ENCODE measurements at places on chromosomes 1 and 21. TPM values are rescaled to one million over a fixed set of nuclear protein-coding genes. Genes with fewer than 3 reads are reported as not detected.
A peak's percentile ranks its signal among the peaks of the same experiment; 100 is the strongest.

Gene CELA2B
- total RNA-seq = not detected

Gene TNFRSF25
- total RNA-seq = 9.3 TPM

Gene OR10T2
- total RNA-seq = not detected

Gene LRRC8B
- 29.2 TPM for total RNA-seq

Gene CYP2J2
- total RNA-seq = 2.1 TPM

Gene FCRL5
- total RNA-seq = 1.0 TPM

Gene GPBP1L1
- total RNA-seq = 126 TPM

Gene KCNK2
- 1.2 TPM for total RNA-seq

- no peaks in the 10 kb centered on the region for H3K36me3 ChIP-seq
- peak overlapping the region; percentile 72 for H3K4me3 ChIP-seq
- peaks cover 5% of the 10 kb centered on the region for H3K4me1 ChIP-seq
- DNase-seq = no peak
Observed at GRCh38 chr1:40710581-40711315, 19.2 kb downstream of the NFYC start.

GRCh38 chr1:221315330-221315729 is 426.6 kb downstream of the DUSP10 start:
- no peaks in the 10 kb centered on the region for H3K27me3 ChIP-seq
- H3K4me1 ChIP-seq = no peaks in the 10 kb centered on the region
- H3K36me3 ChIP-seq = no peaks in the 10 kb centered on the region
- DNase-seq = no peak
- no peak overlapping the region for H3K4me3 ChIP-seq
- H3K27ac ChIP-seq = no peak overlapping the region

DNA sequence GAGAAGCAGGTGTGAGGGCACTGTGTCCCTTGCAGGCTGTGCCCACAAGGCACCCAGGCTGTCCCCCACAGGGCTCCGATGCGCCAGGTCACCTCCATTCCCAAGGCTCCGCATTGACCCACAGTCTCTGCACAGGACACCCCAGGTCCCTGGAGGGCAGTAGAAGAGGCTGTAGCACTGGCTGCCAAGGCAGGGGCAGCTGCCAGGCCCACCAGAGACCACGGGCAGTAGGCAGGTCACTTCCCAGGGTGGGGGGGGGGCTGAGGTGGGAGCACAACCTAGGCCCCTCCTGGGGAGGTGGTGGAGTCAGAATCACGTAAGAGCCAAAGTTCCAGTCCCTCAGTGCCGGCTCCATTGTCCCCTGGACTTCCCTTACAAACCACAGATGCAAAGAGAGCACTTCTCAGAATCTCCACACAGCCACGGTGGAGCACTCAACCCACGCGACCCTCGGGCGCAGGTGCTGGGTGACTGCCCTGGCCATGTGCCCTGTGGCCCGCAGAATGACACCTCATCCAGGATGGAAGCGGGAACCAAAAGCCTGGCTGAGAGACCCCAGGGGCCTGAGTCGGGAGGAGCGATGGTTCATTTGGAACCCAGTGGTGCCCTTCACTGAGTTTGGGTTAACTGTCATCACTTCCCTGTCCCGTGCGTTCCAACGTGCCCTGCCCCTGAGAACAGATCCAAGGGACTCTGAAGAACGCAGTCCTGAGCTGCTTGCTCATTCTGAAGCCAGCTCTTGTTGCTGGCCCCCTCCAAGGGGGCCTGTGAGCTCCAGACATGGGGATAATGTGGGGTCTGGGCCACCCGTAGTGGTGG is 69.7 kb upstream of the PDE9A start:
- H3K4me1 ChIP-seq = no peaks in the 10 kb centered on the region
- H3K4me3 ChIP-seq = no peak overlapping the region
- no peaks in the 10 kb centered on the region for H3K27me3 ChIP-seq
- H3K27ac ChIP-seq = no peak overlapping the region
- DNase-seq = no peak
- no peaks in the 10 kb centered on the region for H3K36me3 ChIP-seq

DNA sequence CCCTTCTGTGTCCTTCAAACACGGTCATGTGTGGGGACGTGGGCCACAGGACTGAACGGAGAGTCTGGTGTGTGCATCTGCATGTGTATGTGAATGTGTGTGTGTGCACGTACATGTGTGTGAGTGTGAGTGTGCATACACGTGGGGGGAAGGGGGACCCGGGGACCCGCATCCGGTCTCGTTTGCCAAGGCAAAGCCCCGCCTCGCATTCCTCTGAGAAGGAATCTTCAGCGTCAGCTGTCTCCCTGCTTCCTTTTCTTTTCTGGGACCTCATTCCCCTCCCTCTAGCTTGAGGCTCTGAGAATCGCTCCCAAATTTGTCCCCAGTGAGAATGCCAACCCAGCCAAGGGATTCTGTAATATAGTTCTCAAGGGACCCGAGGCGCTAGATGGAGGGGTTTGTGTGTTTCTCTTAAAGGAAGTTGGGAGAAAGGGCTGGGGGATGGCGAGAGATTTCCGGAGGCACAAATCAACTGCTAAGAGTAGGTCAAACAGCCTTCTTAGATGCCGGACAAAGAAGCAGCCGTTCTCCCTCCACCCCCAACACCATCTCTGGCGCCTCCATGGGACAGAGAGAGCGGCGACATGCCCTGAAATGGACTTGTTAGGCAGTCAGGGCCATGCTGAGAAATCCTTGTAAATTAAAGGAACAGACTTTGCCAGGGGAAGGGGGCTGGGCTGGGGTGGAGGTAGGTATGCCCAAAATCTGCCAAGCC is 6.6 kb downstream of the IFFO2 start:
- no peak for DNase-seq
- no peaks in the 10 kb centered on the region for H3K27me3 ChIP-seq
- peaks cover 16% of the 10 kb centered on the region for H3K4me1 ChIP-seq
- peak overlapping the region; percentile 30 for H3K27ac ChIP-seq
- H3K36me3 ChIP-seq = no peaks in the 10 kb centered on the region

DNA sequence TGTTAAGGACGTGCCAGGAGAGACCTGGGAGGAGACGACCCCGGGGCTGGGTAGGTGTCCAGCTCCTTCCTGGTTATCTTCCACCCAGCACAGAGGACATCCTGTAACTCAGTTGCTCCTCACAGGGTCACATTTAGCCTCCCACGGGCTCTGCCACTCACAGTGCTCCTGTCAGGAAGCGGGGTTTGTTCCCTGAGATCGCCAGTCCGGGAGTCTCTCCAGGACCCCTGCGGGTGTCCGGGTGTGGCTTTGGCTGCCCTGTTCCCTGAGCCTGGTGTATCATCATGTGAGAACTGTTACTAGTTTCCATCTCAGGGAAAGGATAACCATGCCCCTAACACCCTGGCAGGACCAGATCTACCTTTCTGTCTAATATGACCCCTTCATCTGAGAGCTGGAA is 158.2 kb upstream of the RUNX1 start:
- peaks cover 2% of the 10 kb centered on the region for H3K4me1 ChIP-seq
- no peaks in the 10 kb centered on the region for H3K27me3 ChIP-seq
- no peak for DNase-seq
- no peak overlapping the region for H3K4me3 ChIP-seq
- H3K36me3 ChIP-seq = no peaks in the 10 kb centered on the region

DNA sequence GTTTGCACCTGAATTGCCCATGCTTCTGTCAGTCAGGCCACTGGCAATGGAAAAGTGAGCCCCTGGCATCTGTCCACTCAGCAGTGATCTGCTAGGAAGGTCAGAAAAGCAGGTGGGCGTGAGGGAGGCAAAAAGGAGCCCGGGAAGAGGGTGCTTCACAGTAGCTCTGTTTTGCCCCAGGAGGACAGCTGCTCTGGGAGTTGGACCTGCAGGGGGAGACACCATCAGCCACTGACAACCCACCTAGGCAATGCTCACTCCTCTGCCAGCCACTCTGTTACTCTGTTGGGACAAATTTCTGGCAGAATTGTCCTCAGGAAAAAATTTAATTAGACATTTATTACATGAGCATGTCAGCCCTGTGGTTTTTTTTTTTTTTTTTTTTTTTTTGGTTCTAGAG is 146.4 kb downstream of the LRIG2 start:
- no peak overlapping the region for H3K4me3 ChIP-seq
- DNase-seq = no peak
- H3K27me3 ChIP-seq = no peaks in the 10 kb centered on the region
- H3K36me3 ChIP-seq = no peaks in the 10 kb centered on the region
- no peaks in the 10 kb centered on the region for H3K4me1 ChIP-seq
- H3K27ac ChIP-seq = no peak overlapping the region

DNA sequence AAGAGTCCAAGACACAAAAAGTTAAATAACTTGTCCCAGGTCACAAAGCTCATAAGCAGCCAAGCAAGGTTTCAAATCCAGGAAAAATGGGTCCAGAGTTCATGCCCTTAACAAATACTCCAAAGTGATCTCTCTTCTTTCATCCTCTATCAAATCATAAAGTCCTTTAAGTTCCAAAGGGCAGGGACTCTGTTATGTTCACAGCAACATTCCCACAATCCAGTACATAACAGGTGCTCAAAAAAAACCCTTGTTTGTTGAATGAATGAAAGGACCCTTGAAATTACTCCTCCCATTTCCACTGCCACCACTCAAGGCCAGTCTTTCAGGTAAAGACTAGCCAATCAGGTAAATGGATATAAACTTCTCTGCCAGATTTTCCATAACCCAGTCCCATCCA is 2.7 kb downstream of the ABL2 start:
- no peak overlapping the region for H3K4me3 ChIP-seq
- peaks cover 11% of the 10 kb centered on the region for H3K36me3 ChIP-seq
- no peaks in the 10 kb centered on the region for H3K27me3 ChIP-seq
- no peak overlapping the region for H3K27ac ChIP-seq

- no peaks in the 10 kb centered on the region for H3K36me3 ChIP-seq
- H3K4me1 ChIP-seq = no peaks in the 10 kb centered on the region
- H3K27me3 ChIP-seq = no peaks in the 10 kb centered on the region
- no peak for DNase-seq
- no peak overlapping the region for H3K27ac ChIP-seq
Observed at GRCh38 chr1:27285274-27285660, 36.7 kb upstream of the TMEM222 start.

- H3K27me3 ChIP-seq = no peaks in the 10 kb centered on the region
- DNase-seq = no peak
- H3K36me3 ChIP-seq = peaks cover 3% of the 10 kb centered on the region
- H3K4me1 ChIP-seq = peaks cover 36% of the 10 kb centered on the region
- H3K27ac ChIP-seq = no peak overlapping the region
- H3K4me3 ChIP-seq = no peak overlapping the region
Observed at GRCh38 chr1:205191622-205192021, 19.9 kb downstream of the DSTYK start.

DNA sequence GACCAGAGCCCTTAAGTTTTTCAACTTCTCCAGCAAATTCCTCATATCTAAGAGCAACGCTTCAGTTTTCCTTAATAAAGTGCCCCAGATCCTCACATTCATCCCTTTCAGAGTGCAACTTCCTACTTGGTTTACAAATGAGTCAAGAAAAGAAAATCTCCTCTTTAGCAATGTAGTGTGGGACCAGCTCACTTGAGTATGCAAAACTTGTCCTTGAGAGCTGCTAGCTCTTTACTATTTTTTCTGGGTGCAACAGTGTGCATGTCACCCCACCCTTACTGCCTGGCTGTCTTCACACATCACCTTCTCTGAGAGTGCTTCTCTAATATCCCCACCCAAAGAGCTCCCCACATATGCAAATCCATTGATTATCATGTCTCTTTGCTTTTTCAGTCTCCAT is 203.1 kb upstream of the CAMK1G start:
- H3K4me1 ChIP-seq = peaks cover 10% of the 10 kb centered on the region
- H3K4me3 ChIP-seq = no peak overlapping the region
- no peak overlapping the region for H3K27ac ChIP-seq
- H3K36me3 ChIP-seq = no peaks in the 10 kb centered on the region

DNA sequence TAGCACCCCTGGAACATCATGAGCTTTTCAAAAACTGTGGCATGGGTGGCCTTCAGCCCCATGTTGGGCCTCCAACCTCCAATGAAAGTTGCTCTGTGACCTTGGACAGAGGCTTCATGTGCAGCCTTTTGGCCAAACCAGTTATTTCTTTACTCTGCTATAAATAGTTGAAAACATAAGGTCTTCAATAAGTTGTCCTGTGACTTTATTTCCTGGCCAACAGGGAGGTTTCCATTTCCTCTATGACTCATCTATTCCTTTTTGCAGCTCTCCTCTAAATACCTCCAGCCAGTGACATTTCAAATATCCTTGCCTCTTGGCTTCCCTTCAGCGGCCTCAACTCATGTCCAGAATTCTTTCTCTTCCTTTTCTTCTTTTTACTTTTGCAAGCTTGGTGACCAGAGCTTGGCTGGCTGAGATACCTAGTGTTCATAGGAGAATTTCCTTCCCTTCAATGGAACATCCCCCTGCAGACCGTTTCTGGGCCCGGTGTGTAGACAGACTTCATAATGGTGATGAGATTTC is 22.7 kb upstream of the TRIM67 start:
- no peaks in the 10 kb centered on the region for H3K4me1 ChIP-seq
- H3K36me3 ChIP-seq = no peaks in the 10 kb centered on the region
- no peak overlapping the region for H3K27ac ChIP-seq
- H3K4me3 ChIP-seq = no peak overlapping the region
- no peaks in the 10 kb centered on the region for H3K27me3 ChIP-seq

GRCh38 chr1:67843331-67843730 is 10.1 kb upstream of the GNG12 start:
- DNase-seq = no peak
- H3K27ac ChIP-seq = no peak overlapping the region
- no peaks in the 10 kb centered on the region for H3K36me3 ChIP-seq
- no peaks in the 10 kb centered on the region for H3K27me3 ChIP-seq
- H3K4me3 ChIP-seq = no peak overlapping the region
- peaks cover 28% of the 10 kb centered on the region for H3K4me1 ChIP-seq

- H3K27ac ChIP-seq = no peak overlapping the region
- no peaks in the 10 kb centered on the region for H3K36me3 ChIP-seq
- no peak for DNase-seq
- H3K4me1 ChIP-seq = peaks cover 13% of the 10 kb centered on the region
- peaks cover 30% of the 10 kb centered on the region for H3K27me3 ChIP-seq
Observed at GRCh38 chr1:201504799-201505502, 2.0 kb downstream of the CSRP1 start.

DNA sequence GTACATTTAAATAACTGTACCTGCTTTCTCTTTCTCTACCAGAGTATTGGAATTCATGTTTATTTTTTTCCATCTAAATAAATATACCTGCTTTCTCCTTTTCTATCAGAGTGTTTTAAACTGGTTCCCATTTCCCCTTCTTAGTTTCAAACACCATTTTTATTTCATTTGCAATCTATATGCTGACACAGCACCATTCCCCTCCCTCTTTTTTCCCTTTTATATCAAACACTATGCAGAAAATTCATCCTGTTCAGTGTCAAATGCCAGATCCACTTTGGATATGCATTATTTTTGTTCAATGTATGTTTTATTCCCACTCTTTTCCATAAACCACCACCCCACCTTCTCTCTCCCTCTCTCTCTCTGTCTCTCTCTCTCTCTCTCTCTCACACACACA is 85.8 kb upstream of the ST6GALNAC5 start:
- H3K27me3 ChIP-seq = no peaks in the 10 kb centered on the region
- no peak overlapping the region for H3K4me3 ChIP-seq
- no peaks in the 10 kb centered on the region for H3K36me3 ChIP-seq
- no peak for DNase-seq
- no peaks in the 10 kb centered on the region for H3K4me1 ChIP-seq

Data from H1 (cell line).